ENCODE measurements at places on chromosomes 7 and 10.

- DNase-seq, result no peak
These were observed 34.7 kb upstream of the CALN1 start for GRCh38 chr7:72446591-72447462.

- no peak for DNase-seq
These were observed 127.6 kb downstream of the TNS3 start for GRCh38 chr7:47454069-47454973.

- no peak for DNase-seq
These were observed 61.5 kb downstream of the PDSS1 start for GRCh38 chr10:26759008-26759407.

DNA sequence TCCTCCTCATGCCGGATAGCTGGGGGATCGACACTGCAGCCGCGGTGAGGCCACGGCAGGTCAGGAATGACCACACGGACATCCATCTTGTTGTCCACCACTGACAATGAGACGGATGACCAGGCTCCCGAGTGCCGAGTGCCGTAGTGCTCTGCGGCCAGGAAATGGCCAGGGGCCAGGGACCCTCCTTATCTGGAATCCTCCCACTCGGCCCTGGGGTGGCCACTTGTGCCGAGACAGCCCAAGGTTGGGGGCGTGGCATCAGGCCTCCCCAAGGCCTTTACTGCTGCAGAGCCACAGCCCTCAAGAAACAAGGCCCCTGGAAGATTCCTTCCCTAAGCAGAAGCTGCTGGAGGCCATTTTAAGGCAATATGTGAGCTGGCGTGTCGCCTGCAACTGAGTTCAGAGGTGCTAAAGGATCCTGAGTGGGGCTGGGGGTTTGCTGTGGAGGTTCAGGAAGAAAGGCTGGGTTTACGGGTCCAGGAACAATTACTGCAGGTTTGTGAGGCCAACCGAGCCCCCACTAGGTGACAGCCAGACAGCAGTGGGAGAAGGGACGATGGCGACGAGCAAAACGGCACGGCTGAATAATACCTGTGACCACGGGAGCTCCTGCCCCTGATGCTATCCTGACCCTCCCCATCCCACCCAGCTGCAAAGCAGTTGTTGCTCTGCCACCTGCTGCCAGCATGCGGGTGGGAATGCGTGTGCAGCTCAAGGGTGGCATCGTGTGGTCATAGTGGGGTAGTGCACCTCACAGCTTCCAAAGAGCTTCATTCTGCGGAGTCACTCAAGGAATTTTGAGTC lies 31.6 kb upstream of the LEP start:
- DNase-seq, result peak; percentile 70

DNA sequence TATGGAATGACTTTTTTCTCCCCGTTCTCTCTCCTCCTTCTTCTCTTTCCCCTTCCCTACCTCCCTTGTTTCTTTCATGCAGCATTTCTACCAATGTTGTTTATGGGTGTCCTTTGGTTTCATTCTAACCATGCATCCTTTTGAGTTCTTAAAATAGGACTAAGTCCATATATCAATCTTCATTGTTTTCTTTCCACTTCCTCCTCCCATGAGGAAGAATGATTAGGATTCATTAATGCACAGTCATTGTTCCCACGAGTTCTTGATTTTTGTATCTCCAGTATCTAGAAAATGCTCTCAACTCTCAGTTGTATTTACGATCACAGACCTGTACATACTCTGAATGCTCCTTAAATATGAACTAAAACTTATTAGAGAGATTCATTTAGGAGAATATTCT lies 153.3 kb downstream of the LRRC4 start:
- DNase-seq, result no peak

- DNase-seq, result no peak
These were observed 622.2 kb downstream of the KCNMA1 start for GRCh38 chr10:77015360-77015759.

GRCh38 chr10:30430544-30431298 lies 3.3 kb upstream of the MAP3K8 start:
- DNase-seq, result no peak

DNA sequence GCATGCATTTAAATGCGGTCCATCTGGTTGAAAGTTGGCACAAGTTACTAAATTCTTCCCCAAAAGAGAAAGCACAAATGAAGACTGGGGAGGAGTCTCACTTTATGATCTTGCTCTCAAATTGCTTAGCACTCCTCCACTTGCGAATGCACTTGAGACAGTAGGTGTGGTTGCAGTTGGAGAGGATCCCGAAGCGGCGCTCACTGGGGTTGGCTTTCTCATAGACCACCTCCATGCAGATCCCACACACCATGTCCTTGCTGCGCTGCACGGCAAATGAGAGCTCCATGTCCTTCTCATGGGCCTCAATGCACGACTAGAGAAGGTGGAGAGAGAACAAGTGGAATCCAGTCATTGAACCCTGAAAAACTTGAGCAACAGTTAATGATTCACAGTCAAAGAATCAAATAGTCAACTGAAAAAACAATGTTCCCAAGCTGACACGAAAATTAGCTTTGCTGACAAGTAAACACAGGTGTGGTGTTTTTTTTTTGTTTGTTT lies 22.7 kb downstream of the MKRN1 start:
- DNase-seq, result no peak

DNA sequence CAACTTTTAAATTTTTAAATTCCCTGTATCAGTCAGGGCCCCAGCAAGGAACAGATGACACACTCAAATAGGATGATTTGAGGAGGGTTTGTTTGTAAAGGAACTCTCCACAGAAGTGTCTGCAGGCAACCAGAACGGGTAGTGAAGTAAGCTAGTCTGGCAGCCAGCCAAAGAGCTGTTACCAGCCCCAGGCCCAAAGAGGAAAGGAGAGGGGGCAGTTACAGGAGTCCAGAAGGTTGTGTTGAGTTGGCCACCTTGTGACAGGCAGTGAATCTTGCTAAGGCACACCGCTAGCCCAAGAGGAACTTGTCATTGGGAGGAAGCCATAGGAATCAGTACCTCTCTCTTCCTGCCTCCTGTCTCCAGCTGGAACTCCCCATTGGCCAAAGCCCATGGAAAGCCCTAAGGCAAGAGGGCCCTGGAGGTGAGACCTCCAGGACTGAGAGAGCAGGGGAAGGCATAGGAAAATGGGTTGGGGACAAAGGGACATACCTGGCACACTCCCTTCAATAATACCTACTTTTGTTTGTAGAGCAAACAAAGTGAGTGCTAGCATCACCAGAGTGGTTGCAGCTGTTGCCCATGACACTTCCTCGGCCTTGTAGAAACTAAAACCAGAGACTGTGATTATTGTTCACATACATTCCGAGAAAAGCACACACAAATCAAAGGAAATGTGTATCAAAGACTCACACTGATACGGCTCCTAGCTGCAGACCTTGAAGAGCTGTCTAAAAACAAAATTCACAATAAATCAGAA lies 25.4 kb upstream of the GATAD1 start:
- DNase-seq, result peak; percentile 87

DNA sequence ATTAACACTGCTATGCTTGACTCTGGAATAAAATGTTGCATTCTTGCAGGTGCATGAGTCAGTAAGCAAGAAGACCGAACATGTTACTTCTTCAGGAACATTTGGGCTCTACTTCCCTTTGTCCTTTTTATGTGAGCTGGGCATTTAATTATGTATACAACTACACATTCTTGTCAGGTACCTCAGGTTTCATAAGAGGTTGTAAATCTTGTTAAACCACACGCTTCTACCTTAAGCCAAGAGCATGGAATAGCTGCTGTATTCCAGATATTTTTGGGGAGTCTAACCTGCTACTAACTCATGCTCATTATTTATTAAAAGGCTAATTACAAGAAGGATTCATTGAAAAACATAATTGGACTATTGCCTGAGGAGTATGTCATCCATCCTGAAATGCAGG lies 414.2 kb upstream of the KLF6 start:
- DNase-seq, result no peak

- peak; percentile 18 for DNase-seq
These were observed 9.5 kb upstream of the ING3 start for GRCh38 chr7:120941064-120941463.
